ENCODE measurements at places on chromosomes 7 and 10.

DNA sequence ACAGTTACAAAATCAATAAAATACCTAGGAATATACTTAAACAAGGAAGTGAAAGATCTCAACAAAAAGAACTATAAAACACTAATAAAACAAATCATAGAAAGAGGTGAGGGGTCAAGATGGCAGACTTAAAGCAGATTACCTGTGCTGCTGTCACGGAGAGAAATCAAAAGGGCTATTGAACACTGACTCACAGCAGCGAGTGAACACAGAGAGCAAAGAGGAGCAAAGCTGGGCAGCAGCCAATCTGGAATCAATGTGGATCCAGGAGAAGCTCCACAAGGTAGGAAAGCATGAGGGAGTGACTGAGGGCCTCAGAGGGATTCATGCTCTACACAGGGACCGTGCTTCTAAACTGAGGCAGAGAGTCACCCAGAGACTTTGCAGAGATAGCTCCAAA, 562.0 kb upstream of the SEMA3D start:
- DNase-seq, result no peak

- no peak for DNase-seq
Observed at GRCh38 chr7:84923348-84923747, 263.5 kb downstream of the SEMA3D start.

DNA sequence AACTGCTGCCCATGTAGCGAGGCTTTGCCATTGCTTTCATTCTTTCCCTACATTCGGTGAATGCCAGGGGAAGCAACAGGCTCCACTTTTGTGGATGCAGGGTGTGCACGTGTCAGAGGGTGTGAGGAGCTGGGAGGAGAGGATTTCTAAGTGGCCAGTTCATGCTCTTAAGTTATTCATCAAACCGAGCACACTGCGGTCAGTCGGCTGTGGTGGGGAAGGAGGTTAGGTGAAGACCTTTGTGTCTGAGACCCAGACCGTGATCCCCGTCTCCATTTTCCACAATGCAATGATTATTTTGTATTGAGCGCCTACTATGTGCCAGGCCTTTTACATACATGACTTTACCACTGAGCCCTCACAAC, 438.6 kb upstream of the GALNT17 start:
- DNase-seq, result no peak

DNA sequence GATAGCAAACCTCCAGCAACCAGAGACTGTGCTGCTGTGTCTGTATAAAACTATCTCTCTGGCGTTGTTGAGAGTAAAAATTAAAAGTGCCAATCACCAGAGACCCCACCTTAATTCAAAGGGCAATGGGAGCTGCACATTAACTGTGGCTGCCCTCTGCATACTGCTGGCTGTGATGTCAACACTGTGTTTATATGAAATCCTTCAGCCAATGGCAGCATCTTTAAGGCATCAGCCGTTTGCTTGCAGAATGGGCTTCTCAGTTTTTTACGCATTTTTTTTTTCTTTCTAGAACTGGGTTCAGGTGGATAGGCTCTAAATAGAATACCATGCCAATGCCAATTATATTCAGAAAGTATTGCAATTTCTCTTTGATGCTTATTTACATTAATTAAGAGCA, 47.7 kb downstream of the CHN2 start:
- no peak for DNase-seq

DNA sequence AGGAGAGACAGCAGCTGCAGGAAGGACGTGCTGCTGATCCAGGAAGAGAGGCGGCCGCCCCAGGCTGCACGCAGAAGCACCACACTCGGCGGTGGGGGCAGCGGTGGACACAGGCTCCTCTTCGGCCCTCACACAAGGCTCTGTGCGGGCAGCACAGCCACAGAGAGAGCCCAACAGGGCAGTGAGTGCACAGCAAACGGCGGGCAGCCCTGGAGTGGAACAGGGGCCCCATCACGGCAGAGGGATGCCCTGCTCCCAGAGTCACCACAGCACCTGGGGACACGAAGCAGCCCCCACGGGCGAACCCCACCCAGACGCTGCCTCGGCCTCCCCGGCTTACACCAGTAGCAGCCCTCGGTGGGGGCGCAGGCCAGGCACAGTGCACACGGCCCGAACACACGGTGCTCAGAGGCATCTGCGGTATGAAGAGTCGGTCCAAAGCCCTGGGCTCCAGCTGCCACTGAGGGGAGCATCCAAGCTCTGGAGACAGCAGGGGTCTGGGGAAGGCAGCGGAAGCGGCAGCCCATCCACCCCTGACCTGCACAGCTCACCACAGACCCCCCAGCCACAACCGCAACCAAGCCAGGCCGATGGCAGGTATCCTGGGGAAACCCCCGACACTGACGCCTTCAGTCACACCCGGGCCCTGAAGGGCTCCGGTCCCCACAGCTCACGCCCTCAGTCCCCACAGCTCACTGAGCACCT, 16.8 kb downstream of the NUDT1 start:
- no peak for DNase-seq

Data from SIG-M5 (cell line).